Regular cardiac myocyte (primary cell): ENCODE measurements at places on chromosomes 3 and 15. TPM values are rescaled to one million over a fixed set of nuclear protein-coding genes. Genes with fewer than 3 reads are reported as not detected.

The GTF2E1 gene
- total RNA-seq, result 17.2 and 31.1 TPM in 2 replicates

The ATP10A gene
- 5.6 and 13.0 TPM in 2 replicates for total RNA-seq

The GHRL gene
- not detected in 2 replicates for total RNA-seq

The CCR9 gene
- total RNA-seq, result not detected in 2 replicates

The P2RY14 gene
- under 0.01 and 0.28 TPM in 2 replicates for total RNA-seq

The IGSF11 gene
- 0.56 TPM in 1 of 2 replicates, not detected in the other for total RNA-seq

The GOLGA8G gene
- total RNA-seq, result not detected in 2 replicates

The TOPBP1 gene
- total RNA-seq, result 21.7 and 37.6 TPM in 2 replicates

The GRM7 gene
- total RNA-seq, result not detected in 2 replicates

The HYAL3 gene
- total RNA-seq, result 5.2 and 6.8 TPM in 2 replicates

The FBXW12 gene
- total RNA-seq, result 0.28 TPM in 1 of 2 replicates, not detected in the other

The STRIT1 gene
- total RNA-seq, result not detected in 2 replicates

The NANOGP8 gene
- total RNA-seq, result not detected in 2 replicates
